ENCODE measurements at places on chromosomes 7 and 10.

- DNase-seq, result no peak
These were observed 33.2 kb upstream of the MKRN1 start for GRCh38 chr7:140512317-140513000.

GRCh38 chr7:108464743-108465142 is 8.5 kb upstream of the NRCAM start:
- DNase-seq, result no peak

- DNase-seq, result no peak
These were observed at the start of gene PTPRN2 for GRCh38 chr7:158587162-158588084. Gene PTPRN2, minus strand, starts transcription at chr7:158587823.

GRCh38 chr7:112180223-112180622 is 26.0 kb downstream of the DOCK4 start:
- DNase-seq, result no peak

GRCh38 chr7:467393-467828 is 52.2 kb downstream of the PDGFA start:
- no peak for DNase-seq

DNA sequence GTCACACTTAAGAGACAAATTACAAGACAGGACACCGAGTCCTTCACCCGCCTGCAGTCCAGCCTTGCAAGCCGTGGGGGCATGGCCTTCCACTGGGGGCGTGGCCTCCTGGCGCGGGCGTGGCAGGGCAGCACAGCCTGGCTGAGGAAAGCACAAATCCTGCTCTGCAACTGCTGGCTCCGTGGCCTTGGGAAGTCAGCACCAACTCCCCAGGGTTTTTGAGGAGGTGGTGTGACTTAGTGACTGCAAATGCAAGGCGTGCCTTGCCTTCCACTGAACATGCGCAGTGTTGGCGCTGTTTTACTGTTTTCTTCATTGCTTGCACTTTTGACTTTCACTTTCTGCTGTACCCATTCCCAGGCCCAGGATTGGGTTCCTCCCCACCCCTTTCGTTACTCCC is 12.9 kb upstream of the BMS1 start:
- no peak for DNase-seq

GRCh38 chr7:113722006-113722405 is 196.8 kb downstream of the PPP1R3A start:
- no peak for DNase-seq

DNA sequence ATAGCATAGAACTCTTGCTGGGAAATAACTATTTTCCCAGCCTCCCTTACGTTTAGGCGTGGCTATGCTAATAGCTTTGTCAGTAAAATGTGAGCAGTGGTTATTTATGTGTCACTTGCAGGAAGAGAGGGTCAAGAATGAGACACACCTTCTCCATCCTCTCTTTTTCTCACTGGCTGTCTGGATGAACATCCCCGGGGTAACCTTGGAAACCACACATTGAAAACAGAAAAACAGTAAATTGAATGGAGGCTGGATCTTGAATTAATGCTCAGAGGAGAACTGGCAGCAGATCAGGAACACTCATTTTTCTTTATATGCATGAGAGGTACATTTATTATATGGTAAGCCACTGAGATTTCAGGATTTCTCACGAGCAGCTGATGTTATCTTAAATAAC is 127.6 kb downstream of the DNAJB9 start:
- DNase-seq, result no peak

DNA sequence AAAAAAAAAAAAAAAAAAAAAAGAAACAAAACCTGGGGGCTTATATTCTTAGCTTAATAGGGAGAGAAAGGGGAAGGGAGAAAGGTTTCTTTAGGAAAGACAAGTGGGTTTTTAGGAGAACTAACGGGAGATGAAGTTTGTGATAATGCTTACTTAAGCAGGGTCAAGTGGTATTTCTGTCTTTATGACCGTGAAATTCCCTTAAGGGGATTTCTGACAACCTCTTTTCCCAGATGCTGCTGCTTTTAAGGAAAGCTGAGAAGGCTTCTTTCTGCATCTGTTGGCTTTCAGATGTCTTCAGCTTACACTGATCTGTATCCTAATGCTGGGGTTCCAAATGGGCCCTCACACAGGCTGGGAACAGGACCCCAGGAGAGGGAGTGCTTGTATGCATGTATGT is 42.6 kb downstream of the ADAMTS14 start:
- no peak for DNase-seq

- DNase-seq, result no peak
These were observed 171.9 kb upstream of the LRRN3 start for GRCh38 chr7:110918949-110919548.

DNA sequence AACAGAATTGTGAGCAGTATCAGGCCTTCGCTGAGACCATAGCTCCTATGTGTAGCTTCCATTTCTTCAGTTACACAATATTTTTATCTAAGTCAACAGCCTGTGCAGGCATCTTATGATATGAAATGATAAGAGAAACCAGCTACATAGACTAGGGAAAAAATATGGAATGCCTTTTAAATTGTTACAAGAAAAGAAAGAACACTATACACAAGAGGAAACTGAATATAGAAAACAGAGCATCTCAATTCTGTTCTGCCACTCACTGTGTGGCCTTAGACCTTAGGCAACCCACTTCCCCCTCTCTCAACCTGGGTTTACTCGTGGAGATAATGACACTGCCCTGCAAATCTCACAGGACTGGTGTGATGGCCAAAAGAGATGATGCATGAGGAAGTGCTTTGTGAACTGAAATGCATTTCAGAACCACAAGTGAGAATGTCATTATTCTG is 132.9 kb downstream of the LRRN3 start:
- no peak for DNase-seq

DNA sequence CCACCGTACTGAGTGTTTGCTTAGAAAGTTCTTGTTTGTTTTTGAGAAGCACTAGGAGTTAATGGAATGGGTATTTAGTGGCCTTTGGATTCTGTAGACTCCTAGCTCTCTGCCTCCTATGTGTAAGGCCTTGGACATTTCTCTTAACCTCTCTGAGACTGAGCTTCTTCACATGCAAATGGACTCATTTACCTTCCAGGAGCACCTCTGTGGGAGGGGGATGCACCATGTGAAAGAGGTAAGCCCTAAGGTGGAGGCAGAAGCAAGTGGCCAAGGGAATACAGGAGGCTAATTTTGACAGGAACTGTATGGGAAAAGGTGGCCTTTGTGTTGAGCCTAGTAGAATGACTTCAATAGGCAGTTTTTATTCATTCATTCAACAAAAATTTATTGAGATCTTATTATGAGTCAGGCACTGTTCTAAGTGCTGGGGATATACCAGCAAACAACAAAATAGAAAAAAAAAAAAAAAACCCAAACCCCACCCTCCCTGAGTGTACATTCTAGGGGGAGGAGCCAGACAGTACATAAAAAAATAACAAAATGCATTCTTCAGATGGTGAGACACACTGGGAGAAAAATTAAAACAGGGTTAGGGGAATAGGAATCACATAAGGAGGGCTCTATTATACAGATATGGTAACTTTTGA is 9.2 kb upstream of the EPHA1 start:
- no peak for DNase-seq

- no peak for DNase-seq
These were observed 3.9 kb upstream of the PHYHIPL start for GRCh38 chr10:59172567-59172966.

DNA sequence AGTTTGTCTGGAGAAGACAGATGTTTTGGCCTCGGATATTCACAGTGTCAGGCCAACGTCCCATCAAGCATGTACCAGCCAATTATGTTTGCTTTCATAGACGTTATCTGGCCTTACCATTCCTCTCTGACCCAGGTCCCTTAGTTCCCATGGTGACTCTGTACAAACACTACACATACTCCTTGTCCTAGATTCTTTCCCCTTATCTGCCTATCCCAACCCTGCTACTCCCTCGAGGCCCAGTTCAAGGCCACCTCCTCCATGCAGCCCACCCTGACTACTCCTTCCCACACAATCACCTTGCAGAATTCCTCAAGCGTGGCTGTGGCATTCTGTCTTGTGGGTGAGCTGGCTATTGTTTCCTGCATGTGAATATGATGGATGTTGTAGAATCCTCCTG is 155.2 kb downstream of the PRKAG2 start:
- no peak for DNase-seq

DNA sequence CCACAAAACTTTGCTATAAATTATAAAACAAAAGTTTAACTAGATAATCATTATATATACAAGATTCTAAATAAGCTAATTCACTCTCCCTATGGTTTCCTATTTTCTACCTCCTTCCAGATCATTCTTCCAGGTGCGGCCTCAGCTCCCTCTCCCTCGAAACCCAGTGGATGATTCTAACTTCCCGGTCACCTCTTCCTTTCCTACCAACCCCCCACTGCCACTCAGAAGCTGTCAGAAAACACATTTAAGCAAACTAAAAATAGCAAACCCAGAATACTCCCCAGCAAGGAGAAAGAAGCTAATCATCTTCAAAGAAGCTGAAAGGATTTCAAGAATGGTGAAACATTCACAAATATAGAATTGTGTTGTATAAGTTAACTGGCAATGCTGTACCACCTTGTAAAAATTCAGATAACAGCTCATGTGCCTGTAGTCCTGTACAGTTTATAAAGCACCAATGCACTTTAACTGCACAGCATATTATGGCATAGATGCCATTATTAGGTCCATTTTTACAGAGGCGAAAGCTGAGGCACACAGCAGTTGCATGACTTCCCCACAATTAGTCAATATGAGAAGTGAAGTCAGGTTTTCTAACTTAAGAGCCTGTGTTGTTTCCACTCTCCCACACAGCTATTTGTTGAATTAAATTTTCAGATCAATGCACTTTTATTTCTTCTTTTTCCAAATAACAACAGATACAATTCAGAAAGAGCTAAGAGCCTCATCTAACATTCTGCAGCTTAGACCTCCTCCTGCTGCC is 13.7 kb upstream of the DNTT start:
- DNase-seq, result no peak

DNA sequence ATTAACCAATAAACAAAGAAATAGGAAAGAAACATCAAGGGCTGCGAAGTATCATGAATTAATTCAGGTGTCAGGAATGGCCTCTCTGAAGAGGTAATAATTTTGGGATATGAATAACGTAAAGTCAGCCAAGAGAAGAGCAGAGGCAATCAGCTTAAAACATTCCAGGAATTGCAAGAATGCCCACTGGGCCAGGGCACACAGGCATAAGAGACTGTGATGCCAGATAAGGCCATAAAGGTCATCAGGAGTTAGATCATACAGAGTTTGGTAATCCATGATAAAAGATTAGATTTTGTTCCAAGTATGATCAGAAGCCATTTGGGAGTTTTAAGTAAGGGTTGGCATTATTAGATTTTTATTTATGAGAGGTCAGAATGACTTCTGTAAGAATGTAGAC is 53.2 kb upstream of the ABCB4 start:
- no peak for DNase-seq

- no peak for DNase-seq
These were observed 297.6 kb upstream of the SP8 start for GRCh38 chr7:21084286-21084685.

- DNase-seq, result no peak
These were observed 7.1 kb upstream of the IL2RA start for GRCh38 chr10:6069081-6069931.

DNA sequence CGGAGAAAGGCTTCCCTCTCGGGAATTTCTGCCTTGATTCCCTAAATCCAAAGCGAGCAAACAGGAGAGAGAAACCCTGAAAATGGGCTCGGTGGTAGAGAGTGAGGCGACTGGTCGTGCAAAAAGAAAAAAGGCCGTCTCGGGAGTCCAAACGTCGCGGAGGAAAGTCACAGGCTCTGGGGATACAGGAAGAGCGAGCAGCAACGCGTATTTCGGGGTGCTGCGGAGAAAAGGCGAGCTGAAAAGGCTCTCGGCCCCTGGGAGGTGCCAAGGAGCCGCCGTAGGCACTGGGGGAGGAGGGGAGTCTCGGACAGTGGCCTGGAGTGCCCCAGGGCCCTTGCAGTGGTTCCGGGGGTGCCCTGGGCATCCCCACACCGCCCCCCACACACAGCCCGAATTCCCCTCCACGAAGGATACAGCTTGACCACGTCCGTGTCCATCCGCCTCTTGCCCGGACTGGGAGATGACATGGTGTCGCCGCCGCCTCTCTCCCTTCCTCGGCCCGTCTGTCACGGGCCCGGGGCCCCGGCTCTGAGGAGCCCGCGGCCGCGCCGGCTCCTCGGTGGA is 591 bp downstream of the UBE2H start:
- no peak for DNase-seq

DNA sequence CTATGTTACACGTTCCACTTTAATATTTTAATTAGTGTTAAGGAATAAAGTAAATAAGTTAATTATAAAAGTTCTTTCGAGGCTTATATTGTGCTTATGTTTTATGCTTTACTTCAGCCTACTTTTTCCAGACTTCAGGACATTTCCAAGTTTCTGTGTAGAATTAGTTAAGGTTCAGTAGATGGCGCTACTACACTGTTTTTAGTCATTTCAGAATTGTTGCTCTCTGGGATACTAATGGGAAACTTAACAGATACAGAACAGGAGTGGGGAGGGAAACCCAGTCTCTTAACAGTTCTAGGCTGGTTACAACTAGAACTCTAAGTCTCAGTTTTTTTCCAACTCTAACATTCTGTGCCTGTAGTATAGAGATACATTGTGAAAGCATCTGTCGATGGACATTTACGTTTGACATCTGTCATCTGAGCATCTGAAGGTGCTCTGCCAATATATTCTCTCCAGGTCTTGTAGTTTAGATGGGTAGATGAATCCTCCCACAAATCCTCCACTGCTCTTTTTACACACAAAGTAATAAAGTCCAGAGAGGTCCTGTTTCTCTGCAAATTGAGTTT is 56.8 kb upstream of the FAM171A1 start:
- DNase-seq, result peak; percentile 9

GRCh38 chr10:114379631-114380041 is 24.7 kb downstream of the AFAP1L2 start:
- no peak for DNase-seq

DNA sequence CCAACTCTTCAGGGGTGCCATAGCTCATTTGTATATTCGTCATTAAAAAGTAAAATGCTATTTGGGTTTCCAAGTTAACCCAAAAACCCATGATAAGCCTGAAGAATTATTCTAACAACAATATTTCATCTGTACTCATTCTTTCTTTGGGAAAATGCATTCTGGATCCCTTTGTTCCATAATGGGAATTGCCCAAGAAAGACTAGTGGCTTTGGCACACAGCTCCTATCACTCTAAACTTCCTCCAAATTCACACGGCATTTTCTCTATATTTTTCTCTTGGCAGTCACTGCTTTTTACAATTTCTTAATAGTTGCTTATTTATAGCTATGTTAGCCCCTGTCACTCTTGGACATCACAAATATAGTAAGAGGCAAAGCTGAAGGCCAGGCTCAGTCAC is 29.1 kb downstream of the CHCHD3 start:
- no peak for DNase-seq

DNA sequence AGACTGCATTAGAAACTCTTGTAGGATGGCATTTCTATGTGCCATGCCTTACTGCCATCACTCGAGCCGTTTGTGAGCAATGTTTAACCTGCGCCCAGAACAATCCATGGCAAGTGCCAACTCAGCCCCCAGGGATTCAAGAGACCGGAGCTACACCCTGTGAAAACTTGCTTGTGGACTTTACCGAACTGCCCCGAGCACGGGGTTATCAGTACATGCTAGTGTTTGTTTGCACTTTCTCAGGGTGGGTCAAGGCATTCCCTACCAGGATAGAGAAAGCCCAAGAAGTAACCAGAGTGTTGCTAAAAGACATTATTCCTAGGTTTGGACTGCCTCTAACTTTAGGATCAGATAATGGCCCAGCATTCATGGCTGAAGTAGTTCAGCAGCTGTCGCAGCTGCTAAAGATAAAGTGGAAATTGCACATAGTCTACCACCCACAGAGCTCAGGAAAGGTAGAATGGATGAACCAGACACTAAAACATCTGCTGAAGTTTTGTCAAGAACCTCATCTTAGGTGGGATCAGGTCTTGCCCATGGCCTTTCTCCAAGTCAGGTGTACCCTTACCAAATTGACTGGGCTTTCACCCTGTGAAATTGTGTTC is 8.9 kb upstream of the CYREN start:
- DNase-seq, result no peak

- DNase-seq, result no peak
These were observed 189.8 kb downstream of the CTNNA3 start for GRCh38 chr10:67506083-67506756.

All from iPS DF 6.9 (cell line).